ENCODE measurements at places on chromosomes 5 and 9. TPM values are rescaled to one million over a fixed set of nuclear protein-coding genes. Genes with fewer than 3 reads are reported as not detected.

LCN15 gene
- not detected for total RNA-seq

DNA sequence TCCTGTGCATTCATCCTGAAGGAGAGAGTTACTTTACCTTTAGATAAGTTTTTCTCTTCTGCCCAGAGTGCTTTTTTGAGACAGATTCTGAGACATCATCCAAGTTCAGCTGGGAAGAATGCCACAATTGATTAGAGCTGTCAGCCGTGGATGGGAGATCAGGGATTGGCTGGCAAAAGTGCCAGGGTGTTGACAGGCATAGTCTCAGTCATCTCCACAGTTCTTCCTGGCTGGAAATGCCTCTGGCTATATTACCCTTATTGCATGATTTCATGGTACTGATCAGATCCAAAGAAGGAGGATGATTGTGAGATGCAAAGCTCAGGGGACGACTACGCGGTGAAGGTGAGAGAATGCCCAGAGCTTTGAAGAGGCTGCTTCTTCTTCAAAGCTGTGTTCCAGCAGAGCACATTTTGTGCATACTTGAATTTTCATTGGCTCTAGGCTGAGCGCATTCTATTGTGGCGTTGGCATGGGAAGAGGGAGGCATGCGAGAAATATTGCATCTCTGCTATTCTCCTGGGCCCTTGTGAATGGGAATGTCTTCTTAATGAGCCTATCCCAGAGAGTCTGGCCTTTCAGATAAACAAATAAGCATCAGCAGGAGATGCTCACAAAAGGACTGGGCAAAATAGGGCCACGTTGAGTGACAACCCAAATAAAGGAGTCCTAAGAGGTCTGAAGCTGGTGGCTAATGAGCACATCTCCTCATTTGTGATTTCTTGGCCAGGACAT, 82.1 kb downstream of the GRIA1 start:
- DNase-seq: no peak

- DNase-seq: no peak
Measured at GRCh38 chr9:5518171-5518936, 8.0 kb downstream of the PDCD1LG2 start.

DNA sequence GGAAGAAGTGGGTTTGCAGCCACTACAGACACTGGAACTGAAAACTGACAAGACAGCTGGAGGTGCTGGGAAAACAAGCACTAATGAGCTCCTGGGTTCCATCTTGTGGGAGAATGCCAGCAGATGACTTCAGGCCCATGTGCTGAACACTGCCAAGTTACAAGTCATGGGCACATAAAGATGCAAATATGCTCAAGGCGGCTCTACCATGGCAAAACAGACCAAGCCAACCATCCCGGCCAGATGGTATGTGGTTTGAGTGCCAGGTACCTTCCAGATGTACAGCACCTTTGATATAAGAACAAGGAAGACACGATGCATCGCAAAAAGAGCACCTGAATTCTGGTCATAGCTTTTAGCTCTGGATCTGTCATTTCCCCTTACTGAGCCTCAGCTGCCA, 19.9 kb downstream of the TNFSF8 start:
- no peak for DNase-seq

DNA sequence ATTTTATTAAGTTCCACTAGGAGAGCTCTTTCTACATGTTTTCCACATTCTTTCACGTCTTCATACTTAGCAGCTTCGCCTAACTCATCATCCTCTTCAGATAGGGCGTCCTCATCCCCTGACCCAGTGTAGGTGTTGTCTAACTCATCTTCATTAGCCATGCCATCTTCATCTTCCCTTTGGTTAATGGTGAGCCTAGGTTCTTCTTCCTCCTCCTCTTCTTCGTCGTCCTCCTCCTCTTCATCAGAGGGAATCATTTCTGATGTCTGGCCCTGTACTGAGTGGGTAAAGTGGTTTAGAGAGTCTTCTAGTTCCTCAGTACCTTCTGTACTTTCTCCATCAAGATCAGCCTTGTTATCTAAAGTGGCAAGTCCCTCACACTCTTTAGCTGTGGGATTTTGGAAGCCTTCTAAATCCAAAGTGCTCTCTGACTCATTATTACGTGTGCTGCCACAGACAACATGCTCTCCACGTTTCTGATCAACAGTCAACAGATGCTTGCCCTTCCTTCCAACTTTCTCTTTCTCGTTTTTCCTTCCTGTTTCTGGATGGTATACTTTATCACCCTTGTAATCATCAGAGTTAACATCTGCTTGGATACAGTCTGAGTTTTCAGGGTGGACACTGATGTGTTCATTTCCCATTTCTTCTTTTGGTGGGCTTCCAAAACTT, 31.1 kb downstream of the TUT7 start:
- DNase-seq: no peak

DNA sequence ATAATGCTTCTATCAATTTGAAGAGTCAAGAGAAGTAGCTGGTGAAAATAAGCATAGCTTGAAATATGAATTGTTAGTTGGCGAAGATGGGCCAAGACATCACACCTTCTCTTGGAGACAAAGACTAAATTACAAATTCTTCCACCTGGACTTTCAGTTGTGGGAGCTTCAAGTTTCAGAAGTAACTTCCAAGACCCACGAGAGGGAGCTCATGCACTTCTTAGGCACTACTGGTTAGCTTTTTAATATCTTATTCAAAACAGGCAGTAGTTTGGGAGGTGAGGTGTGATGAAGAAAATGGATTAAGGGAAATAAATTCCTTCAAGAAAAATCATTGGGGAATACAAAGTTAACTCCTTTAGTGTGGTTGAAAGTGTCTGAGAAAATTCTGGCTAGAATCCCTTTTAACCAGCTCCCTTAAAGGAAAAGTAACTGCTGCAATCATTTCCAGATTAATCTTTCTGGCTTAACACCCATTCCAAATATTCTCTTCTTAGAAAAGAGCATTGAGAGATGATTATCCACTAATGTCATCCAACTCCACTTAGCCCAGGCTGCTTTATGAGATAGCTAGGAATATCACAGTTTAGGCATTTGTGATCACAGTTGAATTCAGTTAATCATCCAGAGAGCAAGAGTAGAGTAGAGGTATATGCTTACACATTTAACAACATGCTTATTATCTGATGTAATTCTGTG, 139.5 kb upstream of the DMRTA1 start:
- DNase-seq: no peak

ADAMTS19 gene
- not detected for total RNA-seq

GRCh38 chr9:28272127-28272526, 698.8 kb upstream of the C9orf72 start:
- no peak for DNase-seq

PCDHGC5 gene
- not detected for total RNA-seq

- DNase-seq: peak; percentile 11
Measured at GRCh38 chr5:62720031-62720441, 141.4 kb downstream of the LRRC70 start.

GRCh38 chr9:136187197-136187596, 17.7 kb downstream of the LHX3 start:
- no peak for DNase-seq

EQTN gene
- total RNA-seq: not detected

- DNase-seq: no peak
Measured at GRCh38 chr9:97722331-97722730, 25.2 kb upstream of the XPA start.

GRCh38 chr5:148957591-148958202, 105.2 kb downstream of the SH3TC2 start:
- peak; percentile 11 for DNase-seq

EIF4E1B gene
- not detected for total RNA-seq

ABLIM3 gene
- total RNA-seq: not detected

GRCh38 chr5:154522284-154522683, 44.3 kb upstream of the HAND1 start:
- DNase-seq: no peak

DNA sequence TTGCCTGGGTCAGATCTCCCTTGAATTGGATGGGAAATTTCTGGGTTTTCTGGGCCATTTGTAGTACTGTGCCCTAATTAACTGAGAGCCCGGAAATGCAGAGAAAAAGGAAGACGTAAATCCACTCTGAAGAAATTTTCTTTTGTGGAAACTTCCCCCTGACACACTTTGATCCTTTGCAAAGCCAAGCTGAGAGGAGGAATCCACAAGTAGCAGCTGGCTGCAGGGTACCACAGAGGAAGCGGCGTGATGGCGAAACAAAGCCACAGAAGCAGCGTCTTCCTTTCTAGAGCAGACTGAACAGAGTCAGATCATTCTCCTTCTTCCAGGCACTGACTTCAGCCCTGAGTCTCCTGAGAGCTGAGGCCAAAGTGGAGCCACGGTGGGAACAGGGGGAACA, 47.1 kb upstream of the ZNF354A start:
- DNase-seq: no peak
